ENCODE measurements at places on chromosomes 13 and 19.

- H3K36me3 ChIP-seq: no peaks in the 10 kb centered on the region
- no peak overlapping the region for H3K27ac ChIP-seq
- no peak for DNase-seq
- H3K27me3 ChIP-seq: no peaks in the 10 kb centered on the region
Measured at GRCh38 chr13:39596685-39597084, 6.3 kb downstream of the LHFPL6 start.

DNA sequence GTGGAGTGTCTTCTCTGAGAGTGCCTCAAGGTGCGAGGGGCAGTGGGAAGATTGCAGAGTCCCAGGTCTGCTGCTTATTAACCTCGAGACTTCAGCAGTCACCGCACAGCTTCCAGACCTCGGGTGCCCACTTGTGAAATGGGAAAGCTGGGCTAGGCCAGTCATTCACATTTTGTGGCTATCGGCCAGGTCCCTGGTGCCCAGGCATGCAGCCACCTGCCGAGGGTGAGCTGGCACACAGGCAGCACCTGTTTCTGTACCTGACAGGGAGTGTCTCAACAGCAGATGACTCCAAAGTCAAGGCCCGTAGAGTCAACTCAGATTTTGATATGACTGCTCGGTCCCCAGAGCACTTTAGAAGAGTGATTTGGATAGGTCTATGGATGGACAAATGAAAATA lies 21.9 kb downstream of the UQCRFS1 start:
- no peaks in the 10 kb centered on the region for H3K36me3 ChIP-seq
- no peaks in the 10 kb centered on the region for H3K4me1 ChIP-seq
- H3K27me3 ChIP-seq: no peaks in the 10 kb centered on the region
- no peak overlapping the region for H3K27ac ChIP-seq
- no peak for DNase-seq

DNA sequence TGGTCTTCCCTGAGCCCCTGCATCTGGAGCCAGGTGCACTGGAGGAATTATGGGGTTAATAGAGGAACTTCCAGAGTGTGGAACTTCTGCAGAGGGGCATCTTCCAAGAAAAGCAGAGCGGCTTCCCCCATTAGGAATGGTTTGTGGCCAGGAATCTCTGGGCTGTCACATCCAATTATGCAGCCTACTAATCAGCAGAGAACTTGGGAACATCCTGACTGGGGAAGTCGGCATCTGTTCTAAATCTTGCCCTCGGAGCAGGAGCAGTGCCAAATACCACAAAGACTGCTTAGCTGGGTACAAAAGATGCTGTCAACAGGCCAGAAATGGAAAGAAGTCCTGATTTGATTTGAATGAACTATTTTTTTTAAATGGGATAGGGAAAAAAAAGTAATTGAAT lies 435.1 kb downstream of the ZNF536 start:
- no peak for DNase-seq
- no peak overlapping the region for H3K27ac ChIP-seq
- H3K4me3 ChIP-seq: no peak overlapping the region

- H3K4me1 ChIP-seq: peaks cover 1% of the 10 kb centered on the region
- no peak for DNase-seq
- no peaks in the 10 kb centered on the region for H3K27me3 ChIP-seq
- H3K36me3 ChIP-seq: peaks cover 11% of the 10 kb centered on the region
- H3K27ac ChIP-seq: no peak overlapping the region
Measured at GRCh38 chr19:18922228-18922985, 2.9 kb downstream of the DDX49 start.

GRCh38 chr13:112905990-112906641 lies 62.9 kb upstream of the MCF2L start:
- DNase-seq: peak; percentile 79
- H3K36me3 ChIP-seq: no peaks in the 10 kb centered on the region
- no peaks in the 10 kb centered on the region for H3K4me1 ChIP-seq
- peak overlapping the region; percentile 30 for H3K27ac ChIP-seq
- no peaks in the 10 kb centered on the region for H3K27me3 ChIP-seq
- H3K4me3 ChIP-seq: no peak overlapping the region

GRCh38 chr13:90926459-90926858 lies 421.0 kb upstream of the MIR17HG start:
- H3K36me3 ChIP-seq: no peaks in the 10 kb centered on the region
- DNase-seq: peak; percentile 81
- no peak overlapping the region for H3K4me3 ChIP-seq
- no peaks in the 10 kb centered on the region for H3K4me1 ChIP-seq
- no peak overlapping the region for H3K27ac ChIP-seq

- H3K4me1 ChIP-seq: no peaks in the 10 kb centered on the region
- no peak for DNase-seq
- H3K27ac ChIP-seq: no peak overlapping the region
- H3K4me3 ChIP-seq: no peak overlapping the region
- no peaks in the 10 kb centered on the region for H3K27me3 ChIP-seq
Measured at GRCh38 chr19:31534786-31535657, 185.8 kb upstream of the TSHZ3 start.

- no peaks in the 10 kb centered on the region for H3K4me1 ChIP-seq
- DNase-seq: peak; percentile 63
- no peak overlapping the region for H3K4me3 ChIP-seq
- H3K36me3 ChIP-seq: no peaks in the 10 kb centered on the region
- H3K27me3 ChIP-seq: no peaks in the 10 kb centered on the region
Measured at GRCh38 chr19:57099199-57099661, 20.6 kb upstream of the USP29 start.

DNA sequence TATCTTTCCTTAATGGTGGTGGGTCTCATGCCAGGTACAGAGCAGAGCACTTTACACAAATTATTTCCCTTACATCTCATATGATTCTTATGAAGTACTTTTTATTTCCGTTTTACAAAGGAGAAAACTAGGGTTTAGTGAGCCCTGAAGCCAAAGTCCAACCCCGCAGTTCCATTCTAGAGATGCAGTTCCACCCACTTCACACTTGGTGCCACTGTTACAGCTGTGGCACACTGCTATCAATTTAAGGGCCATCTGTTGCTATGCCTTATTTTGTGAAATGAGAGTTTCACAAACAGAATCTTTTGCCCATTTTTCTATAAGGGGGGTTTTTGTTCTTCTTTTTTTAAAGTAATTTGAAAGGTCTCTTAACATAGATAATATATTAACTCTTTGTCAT lies 12.9 kb downstream of the MIPEP start:
- no peak overlapping the region for H3K4me3 ChIP-seq
- H3K4me1 ChIP-seq: no peaks in the 10 kb centered on the region
- no peaks in the 10 kb centered on the region for H3K27me3 ChIP-seq
- H3K36me3 ChIP-seq: no peaks in the 10 kb centered on the region
- H3K27ac ChIP-seq: no peak overlapping the region

DNA sequence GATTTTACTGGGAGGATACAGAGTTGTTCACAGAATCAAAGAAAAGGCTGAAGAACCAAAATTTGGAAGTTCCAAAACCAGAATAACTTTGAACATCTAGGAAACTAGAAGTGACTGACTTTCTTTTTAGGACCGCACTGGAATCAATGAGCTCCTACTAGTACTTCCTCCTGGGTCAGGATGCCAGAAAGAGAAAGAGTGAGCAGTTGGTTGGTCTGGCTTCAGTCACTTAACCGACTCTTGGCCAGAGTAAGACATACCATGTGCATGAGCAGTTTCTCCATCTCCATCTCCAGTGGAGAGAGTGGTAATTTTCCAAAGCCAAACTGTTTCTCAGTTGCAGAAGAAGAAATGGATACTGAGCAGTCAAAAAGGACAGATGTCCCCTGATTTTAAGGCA lies 27.1 kb upstream of the MTUS2 start:
- DNase-seq: no peak
- no peaks in the 10 kb centered on the region for H3K27me3 ChIP-seq
- H3K4me3 ChIP-seq: no peak overlapping the region
- no peak overlapping the region for H3K27ac ChIP-seq

- no peaks in the 10 kb centered on the region for H3K4me1 ChIP-seq
- no peak overlapping the region for H3K27ac ChIP-seq
- no peak overlapping the region for H3K4me3 ChIP-seq
- DNase-seq: no peak
- no peaks in the 10 kb centered on the region for H3K36me3 ChIP-seq
Measured at GRCh38 chr13:60229708-60230272, 66.1 kb upstream of the DIAPH3 start.
